Activated naive CD8-positive, alpha-beta T cell treated with anti-CD3 and anti-CD28 coated beads for 36 hours (primary cell): ENCODE measurements at places on chromosomes 4 and X.
A peak's percentile ranks its signal among the peaks of the same experiment; 100 is the strongest.

- DNase-seq: no peak
Observed at GRCh38 chr4:168199260-168199957, 107.1 kb downstream of the ANXA10 start.

DNA sequence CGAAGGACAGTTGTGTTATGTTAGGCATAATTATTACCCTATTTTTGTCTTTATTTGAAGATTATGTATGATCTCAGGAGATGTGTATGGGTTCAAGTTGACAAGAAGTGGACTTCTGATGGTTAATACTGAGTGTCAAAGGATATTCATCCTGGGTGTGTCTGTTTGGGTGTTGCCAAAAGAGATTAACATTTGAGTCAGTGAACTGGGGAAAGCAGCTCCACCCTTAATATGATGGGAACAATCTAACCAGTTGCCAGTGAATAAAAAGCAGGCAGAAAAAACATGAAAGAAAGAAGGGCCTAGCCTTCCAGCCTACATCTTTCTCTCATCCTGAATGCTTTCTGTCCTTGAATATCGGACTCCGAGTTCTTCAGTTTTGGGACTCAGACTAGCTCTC is 332.6 kb downstream of the DTHD1 start:
- DNase-seq: no peak

GRCh38 chrX:38150993-38151392 is 69.7 kb downstream of the SRPX start:
- DNase-seq: no peak

DNA sequence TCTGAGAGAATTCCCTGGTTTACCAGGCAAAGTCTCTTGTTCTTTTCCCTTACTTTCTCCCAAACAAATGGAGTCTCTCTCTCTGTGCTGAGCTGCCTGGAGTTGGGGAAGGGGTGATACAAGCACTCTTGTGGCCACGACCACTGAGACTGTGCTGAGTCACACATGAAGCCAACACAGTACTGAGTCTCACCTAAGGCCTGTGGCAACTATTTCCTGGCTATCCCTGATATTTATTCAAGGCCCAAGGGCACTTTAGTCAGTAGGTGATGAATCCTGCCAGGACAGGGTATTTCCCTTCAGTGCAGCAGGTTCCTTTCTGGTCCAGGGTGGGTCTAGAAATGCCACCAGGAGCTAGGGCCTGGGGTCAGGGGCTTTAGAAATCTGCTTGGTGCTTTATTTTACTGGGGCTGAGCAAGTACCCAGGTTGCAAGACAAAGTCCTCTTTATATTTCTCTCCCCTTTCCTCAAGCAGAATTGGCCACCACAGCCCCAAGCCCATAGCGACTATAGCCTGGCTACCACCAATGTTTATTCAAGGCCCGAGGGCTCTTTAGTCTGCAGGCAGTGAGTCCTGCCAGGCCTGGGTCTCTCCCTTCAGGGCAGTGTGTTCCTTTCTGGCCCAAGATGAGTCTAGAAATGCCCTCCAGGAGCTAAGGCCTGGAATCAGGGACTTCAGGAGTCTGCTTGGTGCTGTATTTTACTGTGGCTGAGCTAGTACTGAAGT is 10.5 kb downstream of the ARL13A start:
- DNase-seq: no peak

DNA sequence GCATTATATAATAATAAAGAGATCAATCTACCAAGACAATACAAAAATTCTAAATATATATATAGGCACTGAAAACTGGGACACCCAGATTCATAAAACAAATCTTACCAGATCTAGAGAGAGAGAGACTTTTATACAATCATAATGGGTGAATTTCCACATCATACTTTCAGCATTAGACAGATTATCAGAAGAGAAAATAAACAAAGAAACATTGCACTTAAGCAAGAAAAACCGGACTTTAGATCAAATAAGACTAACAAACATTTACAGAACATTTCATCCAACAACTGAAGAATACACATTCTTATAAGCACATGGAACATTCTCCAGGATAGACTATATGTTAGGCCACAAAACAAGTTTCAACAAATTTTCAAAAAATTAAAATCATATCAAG is 245.1 kb downstream of the INPP4B start:
- DNase-seq: no peak

- peak; percentile 3 for DNase-seq
Observed at GRCh38 chrX:110992611-110993010, 103.4 kb upstream of the PAK3 start.

- no peak for DNase-seq
Observed at GRCh38 chrX:72060196-72060920, 71.4 kb downstream of the RTL5 start.

DNA sequence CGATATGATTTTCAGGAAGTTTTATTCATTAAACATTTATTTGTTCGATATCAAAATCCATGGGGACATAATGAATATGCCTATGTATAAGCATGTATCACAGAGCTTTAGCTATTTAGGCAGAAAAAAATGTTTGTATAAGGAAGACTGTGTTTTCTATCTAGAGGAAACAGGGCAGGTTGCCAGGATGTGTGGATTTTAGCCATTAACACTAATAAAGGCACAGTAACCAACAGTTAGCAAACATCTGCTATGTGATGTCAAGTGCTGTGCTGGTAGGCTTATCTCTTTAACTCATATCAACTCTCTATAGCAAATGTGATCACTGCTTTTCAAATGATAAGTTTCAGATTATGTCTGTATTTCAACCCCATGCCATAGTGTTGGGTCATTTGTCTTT is 708.9 kb upstream of the HS3ST1 start:
- DNase-seq: no peak

DNA sequence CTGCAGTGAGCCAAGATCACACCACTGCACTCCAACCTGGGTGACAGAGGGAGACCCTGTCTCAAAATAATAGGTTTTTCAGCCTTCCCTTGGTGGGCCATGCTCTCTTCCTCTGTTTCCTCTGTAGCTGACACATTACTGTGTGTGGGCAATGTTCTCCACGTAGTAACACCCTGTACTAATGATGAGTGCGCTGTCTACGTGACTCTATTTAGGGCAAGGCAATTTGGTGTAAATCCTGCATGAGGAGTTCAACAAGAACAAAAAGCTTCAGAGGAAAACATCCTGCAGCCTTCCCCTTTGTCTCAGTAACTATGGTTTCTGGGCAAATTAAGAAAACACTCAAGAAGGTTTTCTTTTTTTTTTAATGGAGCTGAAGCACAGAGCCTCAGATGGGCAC is 24.4 kb upstream of the JAKMIP1 start:
- no peak for DNase-seq

- DNase-seq: no peak
Observed at GRCh38 chrX:110341189-110342035, 17.2 kb upstream of the RTL9 start.

DNA sequence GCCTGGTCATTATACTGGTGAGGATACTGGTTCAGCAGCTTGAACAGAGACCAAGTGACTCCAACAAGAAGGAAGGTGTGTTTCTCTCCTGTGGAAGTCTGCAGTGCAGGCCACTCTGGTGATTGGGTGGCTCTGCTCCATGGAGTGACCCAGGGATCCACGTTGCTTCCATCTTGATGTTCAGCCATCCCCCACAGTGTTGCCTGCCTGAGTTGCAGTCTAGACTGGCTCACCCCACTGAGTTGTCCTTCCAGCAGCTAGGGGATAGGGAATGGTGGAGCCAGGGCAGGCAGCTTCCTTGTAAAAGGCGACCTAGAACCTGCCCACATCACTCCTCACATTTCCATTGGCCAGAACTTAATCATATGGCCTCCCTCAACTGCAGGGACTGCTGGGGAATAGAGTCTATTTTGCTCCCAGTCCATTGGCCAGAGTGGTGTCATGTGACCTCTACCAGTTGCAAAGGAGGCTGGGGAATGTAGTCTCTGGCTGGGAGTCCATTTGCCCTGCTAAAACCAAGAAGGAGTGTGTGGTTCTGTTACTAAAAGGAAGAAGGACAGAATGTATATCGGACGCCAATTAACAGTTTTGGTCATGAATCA is 8.0 kb downstream of the MAN2B2 start:
- DNase-seq: no peak

- peak; percentile 58 for DNase-seq
Observed at GRCh38 chr4:122716825-122717448, 15.6 kb upstream of the BBS12 start.
